ENCODE measurements at places on chromosomes 12 and 14.

DNA sequence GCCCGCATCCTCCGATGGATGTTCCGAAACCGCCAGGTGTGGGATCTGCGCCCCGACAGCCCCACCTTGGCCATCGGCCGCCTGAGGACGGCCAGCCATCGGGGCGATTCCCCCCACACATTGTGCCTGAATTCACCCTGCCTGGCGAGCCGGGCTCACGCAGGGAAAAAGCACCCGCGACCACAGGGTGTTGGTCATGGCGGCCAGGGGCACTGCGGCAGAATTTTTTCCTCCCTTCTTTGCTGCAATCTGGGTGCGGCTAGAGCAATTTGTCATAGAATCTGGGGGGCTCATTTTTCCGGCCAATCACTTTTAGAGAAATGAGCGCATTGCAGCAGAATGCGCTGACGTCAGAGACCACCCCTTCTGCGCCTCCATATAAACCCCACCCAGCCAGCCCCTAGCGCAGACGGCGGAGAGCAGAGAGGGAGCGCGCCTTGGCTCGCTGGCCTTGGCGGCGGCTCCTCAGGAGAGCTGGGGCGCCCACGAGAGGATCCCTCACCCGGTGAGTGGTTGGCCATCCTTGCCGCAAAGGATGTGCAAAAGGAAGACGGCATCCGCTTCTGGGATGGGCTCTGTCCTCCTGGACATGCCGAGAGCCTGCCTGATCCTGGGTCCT, at the start of gene MEG3:
TSS of gene MEG3 (plus strand) at position 406 of the 619 bp plus-strand sequence.
- DNase-seq = no peak

GRCh38 chr12:100141666-100141997, 1.0 kb downstream of the BLTP3B start:
- peak; percentile 35 for DNase-seq

DNA sequence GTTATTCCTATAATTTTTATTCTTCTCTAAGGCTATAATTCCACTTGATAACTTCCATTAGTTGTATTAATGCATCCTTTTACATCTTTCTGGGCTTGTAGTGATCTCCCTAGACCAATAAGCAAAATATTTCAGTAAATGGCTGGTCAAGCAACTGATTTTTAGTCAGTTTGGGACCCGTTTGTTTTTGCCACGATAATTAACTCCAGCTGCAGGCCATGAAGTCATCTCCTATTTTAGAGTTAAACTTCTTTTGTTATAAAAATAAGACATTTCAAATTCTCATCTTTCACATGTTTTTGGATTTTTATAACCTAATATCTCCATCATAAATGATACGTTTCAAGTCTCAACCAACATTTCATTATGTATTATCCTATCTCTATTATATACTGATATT, 49.4 kb downstream of the MAGOHB start:
- no peak for DNase-seq

GRCh38 chr12:115857923-115858322, 419.6 kb downstream of the MED13L start:
- DNase-seq = no peak

GRCh38 chr14:96965885-96966595, 168.9 kb downstream of the VRK1 start:
- DNase-seq = no peak

- DNase-seq = no peak
Measured at GRCh38 chr12:20342111-20342510, 26.2 kb upstream of the PDE3A start.

- no peak for DNase-seq
Measured at GRCh38 chr12:105769486-105769885, 369.3 kb downstream of the NUAK1 start.

DNA sequence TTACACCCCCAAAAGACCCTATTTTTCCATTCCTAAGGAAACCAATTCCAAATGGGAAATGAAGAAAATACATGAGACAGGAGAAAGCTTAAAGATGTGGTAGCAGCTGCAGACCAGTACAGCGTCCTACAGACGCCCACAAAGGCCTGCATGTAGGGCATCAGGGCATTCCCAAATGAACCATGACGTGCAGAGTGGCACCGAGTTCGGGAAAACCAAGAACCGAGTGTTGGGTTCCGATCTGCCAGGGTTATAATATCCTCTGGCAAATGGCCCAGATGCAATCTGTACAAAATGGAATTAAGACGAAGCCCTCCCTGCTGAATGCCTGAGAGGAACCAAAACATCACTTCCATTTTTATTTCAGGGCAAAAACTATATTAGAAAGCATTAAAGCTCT, 34.4 kb upstream of the SELPLG start:
- no peak for DNase-seq

GRCh38 chr14:67820428-67820971, 921 bp downstream of the RAD51B start:
- peak; percentile 40 for DNase-seq

- DNase-seq = no peak
Measured at GRCh38 chr12:102201436-102202061, 3.9 kb upstream of the PMCH start.

GRCh38 chr12:115223322-115223721, 539.3 kb upstream of the TBX3 start:
- no peak for DNase-seq

DNA sequence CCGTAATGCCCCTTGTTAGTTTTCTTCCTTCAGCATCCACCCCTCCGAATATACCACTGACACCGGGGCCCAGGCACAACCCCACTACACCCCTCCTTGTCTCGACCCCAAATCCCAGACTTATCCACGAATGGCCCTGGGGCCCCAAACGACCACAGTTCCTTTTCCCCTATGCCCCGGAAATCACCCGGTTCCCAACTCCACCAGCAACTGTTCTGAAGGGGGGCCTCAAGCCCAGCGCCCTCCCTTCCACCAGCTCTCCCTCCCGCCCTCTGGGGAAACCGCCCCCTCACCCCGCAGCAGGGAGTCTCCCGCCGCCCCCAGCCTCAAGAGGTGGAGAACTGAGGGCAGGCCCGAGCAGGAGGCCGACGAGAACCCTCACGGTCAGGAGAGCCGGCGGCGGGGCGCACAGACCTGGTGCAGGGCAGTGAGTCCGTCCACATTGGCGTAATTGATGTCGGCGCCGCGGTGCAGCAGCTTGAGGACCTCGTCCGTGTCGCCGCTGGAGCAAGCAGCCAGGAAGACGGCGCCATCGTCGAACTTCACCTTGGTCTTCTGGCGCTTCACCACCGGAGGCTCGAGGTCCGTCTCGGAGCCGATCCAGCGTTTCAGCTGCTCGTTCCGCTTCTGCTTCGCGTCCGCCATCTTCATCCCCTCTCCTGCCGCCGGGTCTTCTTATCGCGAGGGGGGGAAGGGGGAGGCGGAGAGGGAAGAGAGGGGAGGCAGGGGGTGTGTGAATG, 446 bp downstream of the PPP1R12A start:
- DNase-seq = peak; percentile 61

- DNase-seq = no peak
Measured at GRCh38 chr12:71840231-71840847, 780 bp downstream of the TBC1D15 start.

DNA sequence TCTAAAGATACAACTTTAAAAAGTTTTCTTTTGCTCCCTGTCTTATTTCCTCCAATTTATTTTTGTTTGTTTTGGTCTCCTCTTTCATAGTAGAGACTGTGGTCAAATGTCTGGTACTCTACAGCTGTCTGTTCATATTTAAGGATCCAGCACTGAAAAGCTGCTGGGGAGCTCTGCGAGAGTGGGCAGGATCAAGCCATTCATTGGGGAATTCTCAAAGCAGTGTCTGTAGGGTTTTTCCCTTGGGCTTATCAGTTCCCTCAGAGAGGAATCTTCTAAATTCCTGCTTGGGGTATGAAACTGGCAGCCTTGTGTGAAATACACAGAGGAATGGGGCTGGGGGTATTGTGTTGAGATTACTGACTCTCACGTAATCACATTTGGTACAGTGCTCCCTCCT, 52.3 kb downstream of the FNTB start:
- no peak for DNase-seq

DNA sequence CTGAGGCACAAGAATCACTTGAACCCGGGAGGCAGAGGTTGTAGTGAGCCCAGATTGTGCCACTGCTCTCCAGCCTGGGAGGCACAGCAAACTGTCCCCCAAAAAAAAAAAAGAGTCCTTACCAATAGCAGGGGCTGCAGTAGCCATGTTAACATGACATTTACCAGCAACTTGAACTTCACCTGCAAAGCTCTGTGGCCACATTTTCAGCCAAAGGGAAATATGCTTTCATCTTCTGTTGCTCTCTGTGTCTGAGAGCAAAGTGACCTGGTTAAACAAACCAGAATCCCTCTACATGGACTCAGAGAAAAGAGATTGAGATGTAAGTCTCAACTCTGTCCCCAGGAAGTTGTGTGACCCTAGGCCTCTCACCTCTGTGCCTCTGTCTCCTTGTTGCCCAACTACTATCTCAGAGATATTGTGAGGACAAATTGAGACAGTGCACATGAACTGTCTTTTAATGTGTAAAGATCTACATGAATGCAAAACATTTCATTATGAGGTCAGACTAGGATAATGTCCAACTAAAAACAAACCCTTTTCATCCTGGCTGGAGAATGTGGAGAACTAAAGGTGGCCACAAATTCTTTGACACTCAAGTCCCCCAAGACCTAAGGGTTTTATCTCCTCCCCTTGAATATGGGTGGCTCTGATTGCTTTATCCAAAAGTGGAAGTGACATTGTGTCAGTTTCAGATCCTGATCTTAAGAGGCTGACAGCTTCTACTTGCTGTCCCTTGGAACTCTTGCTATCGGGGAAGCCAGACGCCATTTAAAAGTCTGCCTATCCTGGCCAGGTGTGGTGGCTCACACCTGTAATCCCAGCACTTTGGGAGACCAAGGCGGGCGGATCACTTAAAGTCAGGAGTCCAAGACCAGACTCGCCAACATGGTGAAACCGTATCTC, 24.7 kb upstream of the P2RX4 start:
- DNase-seq = no peak

DNA sequence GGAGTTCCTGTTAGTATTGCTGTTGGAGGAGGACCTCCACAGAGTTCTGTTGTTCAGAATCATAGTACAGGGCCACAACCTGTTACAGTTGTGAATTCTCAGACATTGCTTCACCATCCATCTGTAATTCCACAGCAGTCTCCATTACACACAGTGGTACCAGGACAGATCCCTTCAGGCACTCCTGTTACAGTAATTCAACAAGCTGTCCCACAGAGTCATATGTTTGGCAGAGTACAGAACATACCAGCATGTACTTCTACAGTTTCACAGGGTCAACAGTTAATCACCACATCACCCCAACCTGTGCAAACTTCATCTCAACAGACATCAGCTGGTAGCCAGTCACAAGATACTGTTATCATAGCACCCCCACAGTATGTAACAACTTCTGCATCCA, 120.8 kb downstream of the ARID2 start:
- DNase-seq = no peak

DNA sequence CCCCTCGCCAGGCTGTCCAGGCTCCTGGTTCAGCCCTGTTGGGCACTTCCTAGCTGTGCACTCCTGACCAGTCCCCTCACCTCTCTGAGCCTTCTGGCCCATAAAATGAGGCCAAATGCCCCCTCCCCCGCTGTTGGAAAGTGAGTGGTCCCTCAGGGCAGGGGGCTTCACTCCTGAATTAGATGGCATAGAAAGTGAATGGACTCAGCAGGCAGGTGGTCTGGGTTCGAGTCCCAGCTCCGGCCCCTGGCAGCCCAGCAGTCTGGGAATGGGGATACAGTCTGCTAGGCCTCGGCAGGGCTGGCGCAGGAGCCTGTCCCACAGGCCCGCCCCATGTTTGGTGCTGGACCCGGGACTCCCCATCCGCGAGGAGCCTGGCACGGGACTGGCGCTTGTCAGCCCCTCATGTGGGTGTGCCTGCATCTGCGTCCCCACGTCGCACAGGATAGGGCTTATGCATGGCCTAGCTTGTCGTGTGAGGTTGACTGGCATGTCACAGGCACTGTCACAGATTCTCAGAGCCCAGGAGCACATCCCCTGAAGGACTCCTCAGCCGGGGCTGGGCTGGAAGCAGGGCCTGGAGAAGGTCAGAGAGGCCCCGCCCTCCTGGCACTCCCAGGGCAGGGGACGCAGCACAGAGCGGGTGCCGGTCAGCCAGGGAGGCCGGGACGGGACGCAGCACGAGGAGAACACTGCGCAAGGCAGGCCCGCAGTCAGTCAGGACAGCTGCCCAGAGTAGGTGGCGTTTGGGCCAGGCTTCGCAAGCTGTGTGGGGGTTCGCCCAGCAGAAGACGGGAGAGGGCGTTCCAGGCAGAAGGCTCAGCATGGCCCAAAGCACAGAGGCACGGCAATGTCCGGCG, 40.5 kb downstream of the DIO3 start:
- no peak for DNase-seq

DNA sequence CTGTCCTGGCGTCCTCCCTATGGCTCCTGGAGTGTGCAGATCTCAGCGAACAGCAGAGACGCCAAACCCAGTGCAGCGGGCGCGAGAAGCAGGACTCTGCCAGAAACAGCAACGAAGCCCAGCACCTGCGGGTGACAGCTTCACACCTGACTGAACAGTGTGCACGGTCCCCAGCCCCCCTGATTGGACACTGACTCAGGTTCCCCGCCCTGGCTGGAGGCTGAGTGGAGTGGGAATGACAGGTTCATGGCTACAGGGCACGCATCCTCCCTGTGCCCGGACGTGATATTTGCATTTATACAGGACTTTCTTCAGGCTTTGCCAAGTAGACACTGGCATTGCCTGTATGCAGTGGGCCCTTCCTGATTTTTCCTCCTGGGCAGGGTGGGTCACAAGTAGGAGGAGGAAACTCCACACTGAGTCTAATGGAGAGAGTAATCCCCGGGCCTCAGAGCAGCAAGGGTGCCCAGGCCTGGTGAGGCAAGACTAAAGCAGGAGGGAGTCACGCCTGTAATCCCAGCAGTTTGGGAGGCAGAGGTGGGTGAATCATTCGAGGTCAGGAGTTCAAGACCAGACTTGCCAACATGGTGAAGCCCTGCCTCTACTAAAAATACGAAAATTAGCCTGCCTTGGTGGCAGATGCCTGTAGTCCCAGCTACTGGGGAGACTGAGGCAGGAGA, 71.6 kb downstream of the ASCL4 start:
- DNase-seq = no peak

Data from activated CD4-positive, alpha-beta T cell treated with anti-CD3 and anti-CD28 coated beads for 48 hours (primary cell).